ENCODE measurements at places on chromosomes 6 and 20. TPM values are rescaled to one million over a fixed set of nuclear protein-coding genes. Genes with fewer than 3 reads are reported as not detected.

DNA sequence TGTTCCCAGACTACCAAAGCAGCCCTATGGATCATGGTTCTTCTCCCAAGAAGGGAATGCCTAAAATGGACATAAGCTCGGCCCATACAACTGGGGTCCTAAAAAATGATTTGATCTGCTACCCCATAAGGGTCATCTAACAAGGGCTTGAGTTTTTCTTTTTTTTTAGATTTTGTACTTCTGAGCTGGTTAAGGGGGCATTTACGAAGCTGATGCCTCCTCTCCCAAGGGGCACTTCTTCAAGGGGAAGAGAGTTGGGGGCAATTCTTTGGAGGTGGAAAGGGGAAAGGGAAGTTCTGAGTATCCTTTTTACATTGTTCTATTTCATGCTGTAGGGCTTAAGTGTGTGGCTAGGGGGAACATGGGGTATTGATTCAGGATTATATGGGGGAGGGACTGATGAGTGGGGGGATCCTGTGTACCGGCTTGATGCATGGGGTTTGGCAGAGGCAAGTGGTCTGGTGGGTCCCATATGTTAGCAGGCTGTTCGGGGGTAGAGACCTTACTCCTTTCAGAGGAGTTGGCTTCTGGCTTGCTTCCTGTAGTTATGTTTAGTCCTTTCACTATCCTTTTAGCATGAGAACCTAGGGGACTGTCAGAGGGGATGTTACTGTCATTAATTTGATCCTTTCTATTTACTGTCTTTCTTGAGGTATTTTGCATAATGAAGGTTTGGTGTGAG lies 8.1 kb upstream of the ZNFX1 start:
- no peaks in the 10 kb centered on the region for H3K27me3 ChIP-seq
- H3K4me1 ChIP-seq, result peaks cover 12% of the 10 kb centered on the region
- H3K27ac ChIP-seq, result no peak overlapping the region
- no peak for DNase-seq
- H3K4me3 ChIP-seq, result no peak overlapping the region

CLPSL1 gene
- not detected for total RNA-seq

DNA sequence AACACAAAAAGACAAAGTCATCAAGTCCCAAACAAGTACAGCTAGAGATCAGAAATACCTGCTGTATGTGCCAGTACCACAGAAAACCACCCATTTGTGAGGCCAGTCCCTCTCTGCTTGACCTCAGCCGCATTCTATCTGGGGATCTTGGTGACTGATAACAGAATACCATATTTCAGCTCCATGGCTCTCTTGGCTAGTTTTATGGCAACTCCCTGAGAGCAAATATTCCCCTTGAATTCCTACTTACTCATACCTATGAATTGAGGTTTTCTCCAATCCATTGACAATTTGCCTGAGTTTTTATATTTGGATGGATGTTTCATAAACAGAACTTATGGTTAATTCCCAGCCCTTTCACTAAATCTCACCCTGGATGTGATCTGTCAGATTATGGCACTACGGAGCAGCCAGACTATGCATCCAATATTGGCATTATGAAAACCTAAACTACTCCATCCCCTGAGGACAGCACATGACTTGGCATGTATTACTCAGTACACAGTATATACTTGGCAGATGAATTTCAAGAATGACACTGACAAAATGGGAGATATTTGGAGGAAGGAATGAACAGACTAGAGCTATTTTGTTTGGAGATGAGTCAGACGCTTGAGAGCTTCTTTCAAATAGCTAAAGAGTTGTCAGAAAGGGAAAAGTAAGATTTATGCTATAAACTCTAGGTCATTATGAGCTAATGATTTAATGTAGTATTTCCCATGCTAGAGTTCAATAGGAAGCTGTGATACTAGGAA lies 95.7 kb downstream of the PRDM1 start:
- peaks cover 8% of the 10 kb centered on the region for H3K4me1 ChIP-seq
- H3K27ac ChIP-seq, result no peak overlapping the region
- no peaks in the 10 kb centered on the region for H3K27me3 ChIP-seq
- no peak for DNase-seq
- H3K36me3 ChIP-seq, result no peaks in the 10 kb centered on the region

GRCh38 chr20:7029019-7029418 lies 261.5 kb downstream of the BMP2 start:
- H3K4me1 ChIP-seq, result no peaks in the 10 kb centered on the region
- DNase-seq, result no peak
- no peak overlapping the region for H3K4me3 ChIP-seq

RRP36 gene
- total RNA-seq, result 35.5 TPM

Measured in colonic mucosa (tissue), 4 donors.